ENCODE measurements at places on chromosomes 4 and X.
A peak's percentile ranks its signal among the peaks of the same experiment; 100 is the strongest.

DNA sequence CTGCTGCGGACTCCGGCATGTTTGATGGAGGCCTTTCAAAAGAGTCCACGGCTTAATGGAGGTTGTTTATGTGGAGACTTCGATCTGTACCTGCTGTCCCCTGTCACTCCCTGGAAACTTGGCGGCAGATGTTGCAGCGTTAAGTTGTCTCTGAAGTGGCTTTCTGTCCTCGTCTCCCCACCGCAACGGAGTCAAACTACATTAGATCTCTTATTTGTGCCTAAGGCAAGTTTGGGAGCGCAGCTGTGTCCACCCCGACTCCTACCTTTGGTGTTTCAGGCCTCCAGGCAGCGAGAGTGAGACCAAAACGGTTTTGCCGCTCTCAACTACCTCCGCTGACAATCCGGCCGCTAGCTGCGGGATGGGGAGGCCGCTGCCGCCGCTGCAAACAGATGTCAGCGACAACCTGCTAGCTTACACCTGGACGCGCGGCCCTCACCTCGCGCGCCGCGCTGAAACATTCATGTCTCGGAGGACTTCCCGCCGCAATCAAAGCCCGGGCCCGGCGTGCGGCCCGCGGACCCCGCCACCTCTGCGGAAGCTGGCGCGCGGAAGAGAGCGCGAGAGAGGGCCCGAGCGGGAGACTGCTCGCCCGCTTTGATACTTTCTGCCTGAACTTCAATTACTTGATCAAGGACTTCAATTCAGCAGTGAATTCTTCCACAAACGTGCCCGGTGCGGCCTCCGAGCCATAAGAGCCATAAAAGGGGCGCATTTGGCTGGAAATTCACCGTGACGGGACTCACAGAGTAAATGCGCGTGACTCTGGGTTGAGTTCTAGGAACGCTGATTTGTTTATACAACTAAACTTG lies 108.4 kb downstream of the ANTXR2 start:
- no peak for DNase-seq

DNA sequence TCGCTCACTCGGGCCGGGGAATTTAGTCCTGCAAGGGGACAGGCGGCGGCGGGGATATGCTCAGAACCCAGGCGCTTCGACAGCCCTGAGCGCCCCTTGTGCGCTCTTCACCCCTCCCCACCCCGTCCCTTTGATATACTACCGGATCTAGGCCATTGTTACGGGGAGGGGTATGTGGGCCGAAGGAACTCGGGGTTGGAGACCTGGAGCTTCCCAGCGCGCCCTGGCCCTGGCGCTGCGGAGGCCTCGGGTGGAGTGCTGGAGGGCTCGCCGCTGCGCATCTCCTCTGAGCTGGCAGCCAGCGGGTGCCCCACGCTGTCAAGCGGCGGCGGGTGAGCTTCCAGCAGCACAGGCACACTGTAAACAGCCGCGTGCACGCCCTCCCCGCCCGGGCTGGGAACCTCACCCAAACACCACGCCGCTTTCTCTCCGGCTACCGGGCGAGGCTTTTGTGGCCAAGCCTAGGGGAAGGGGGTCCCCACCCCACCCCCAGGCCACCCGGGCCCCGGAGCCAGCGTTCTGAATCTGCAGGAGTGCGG lies 54.5 kb upstream of the BCOR start:
- no peak for DNase-seq

- no peak for DNase-seq
These were observed 22.8 kb downstream of the HSD17B13 start for GRCh38 chr4:87299898-87300297.

- DNase-seq, result no peak
These were observed 65.0 kb upstream of the MSX1 start for GRCh38 chr4:4794421-4794820.

DNA sequence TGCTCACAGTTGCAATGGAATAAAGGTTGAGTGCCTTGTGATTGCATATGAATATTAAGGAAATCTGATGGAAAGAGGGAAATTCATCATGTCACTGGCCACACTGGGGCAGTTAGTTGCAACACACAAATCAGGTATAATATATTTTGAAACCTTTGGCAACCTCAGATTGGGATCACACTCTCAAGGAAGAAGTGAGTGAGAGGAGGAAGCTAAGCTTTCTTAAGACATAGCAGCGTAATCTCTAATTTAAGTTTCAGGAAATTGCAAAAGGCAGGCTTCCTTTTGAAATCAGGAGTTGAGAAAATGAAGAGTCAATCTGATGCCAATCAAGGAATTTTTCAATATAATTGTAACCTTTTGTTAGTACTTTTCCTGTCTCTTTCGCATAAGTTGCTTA lies 12.3 kb upstream of the CLTRN start:
- DNase-seq, result no peak

- no peak for DNase-seq
These were observed 9.9 kb upstream of the SLC25A43 start for GRCh38 chrX:119389214-119389613.

DNA sequence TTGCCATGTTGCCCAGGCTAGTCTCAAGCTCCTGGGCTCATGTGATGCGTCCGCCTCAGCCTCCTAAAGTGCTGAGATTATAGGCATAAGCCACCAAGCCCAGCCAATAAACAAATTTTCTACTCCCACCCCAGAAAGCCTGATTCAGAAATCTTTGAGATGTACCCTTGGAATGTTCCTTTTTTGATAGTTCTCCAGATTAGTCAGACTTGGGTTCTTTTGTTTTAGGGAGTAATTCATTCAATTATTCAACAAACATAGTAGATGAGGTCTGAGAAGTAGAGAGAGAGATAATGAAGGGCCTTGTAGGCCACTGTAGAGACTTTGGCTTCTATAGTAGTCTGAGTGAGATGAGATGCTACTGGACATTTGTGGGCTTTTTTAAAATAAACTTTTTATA lies 27.8 kb downstream of the RP2 start:
- peak; percentile 27 for DNase-seq

GRCh38 chr4:110175634-110176033 lies 22.8 kb downstream of the ELOVL6 start:
- peak; percentile 19 for DNase-seq

GRCh38 chr4:185542626-185543315 lies 7.5 kb upstream of the PDLIM3 start:
- DNase-seq, result peak; percentile 46

DNA sequence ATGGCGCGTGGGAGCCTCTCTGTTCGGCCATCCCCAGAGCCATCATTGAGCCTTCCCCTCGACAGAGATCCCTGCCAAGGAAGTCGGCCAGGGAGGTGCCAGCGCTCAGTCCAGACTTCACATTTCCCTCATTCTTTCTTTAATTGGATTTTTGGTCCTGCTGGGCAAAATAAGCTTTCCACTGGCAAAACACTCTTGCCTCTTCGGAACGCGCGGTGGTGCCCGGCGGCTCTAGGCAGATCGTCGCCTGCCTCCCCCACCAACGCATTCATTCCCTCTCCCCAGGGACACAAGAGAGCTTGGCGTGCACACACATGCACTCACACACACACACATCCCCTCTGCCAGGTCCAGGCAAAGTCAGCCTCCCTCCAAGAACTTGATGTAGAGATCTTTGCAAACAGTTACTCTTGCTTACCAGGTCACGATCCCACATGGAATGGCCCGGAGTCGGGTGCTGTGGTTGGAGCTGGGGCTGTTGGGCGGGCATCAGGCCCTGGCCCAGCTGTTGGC lies 257.1 kb downstream of the BCOR start:
- DNase-seq, result no peak

DNA sequence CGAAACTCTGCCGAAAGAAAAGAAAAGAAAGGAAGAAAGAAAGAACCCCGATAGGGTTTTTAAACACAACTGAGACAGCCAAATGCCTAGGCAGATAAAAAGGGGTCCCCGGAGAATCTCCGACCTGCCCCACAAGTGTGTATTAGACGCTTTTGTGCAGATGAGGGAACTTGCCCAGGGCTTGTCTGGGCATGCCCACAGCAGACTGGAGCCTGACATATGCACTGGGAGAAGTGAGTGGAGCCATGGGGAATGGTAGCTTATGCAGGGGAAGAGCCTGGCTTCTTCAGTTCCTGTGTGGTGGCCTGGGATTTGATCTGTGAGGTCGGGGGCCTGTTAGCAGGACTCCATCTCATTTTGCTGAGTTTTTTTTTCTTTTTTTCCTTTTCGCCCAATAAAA lies 199.0 kb downstream of the GPC3 start:
- DNase-seq, result no peak

GRCh38 chr4:77856152-77856551 lies 6.5 kb upstream of the MRPL1 start:
- DNase-seq, result no peak
